ENCODE measurements at places on chromosomes 5 and 9. TPM values are rescaled to one million over a fixed set of nuclear protein-coding genes. Genes with fewer than 3 reads are reported as not detected.

DNA sequence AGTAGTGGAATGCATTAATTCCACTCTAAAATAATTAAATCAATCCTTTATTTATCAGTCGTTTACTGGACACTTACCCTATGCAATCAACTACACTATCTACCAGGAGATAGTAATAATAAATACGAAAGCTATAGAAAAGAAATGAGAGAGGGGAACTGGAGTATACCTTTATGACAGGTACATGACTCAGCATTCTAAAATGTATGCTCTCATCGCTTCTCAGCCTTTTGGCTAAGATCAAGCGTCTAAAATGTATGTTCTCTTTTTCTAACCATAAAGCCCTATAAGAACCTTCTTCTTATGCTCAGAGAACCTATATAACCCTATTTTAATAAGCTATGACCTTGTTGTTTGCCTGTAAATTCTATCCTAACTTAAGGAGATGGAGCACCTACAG, 753.9 kb upstream of the DMAC1 start:
- no peak for DNase-seq

Gene FAM170A
- total RNA-seq, result not detected

Gene IFNB1
- total RNA-seq, result not detected

DNA sequence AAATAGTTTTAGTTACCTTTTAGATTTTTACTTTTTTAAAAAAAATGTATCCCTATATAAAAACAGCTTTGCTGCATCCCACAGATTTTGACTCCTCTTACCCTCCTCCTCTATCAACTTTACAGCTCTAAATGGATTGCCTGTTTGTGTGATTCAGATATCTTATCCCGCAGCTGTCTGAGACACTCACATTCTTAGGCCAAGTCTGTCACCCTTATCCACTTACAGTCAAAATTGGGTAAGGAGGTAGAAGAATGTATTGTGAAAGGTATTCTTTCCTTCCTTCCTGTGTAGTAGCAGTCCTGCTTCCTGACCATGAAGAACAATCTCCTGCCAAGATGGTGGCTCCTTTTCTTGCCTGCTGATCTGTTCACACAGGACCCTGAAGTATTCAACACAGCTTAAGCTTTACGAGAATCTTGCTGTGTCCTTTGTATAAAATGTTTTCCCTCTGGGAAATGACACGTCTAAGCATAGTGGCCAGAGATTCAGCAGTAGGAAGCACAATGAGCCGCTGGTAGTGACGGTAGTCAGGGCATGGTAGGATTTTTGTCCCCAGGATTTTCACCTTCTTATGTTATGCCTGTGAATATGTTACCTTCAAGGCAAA, 67.7 kb upstream of the ST8SIA4 start:
- no peak for DNase-seq

GRCh38 chr9:76810377-76810957, 46.2 kb downstream of the PCA3 start:
- no peak for DNase-seq

Data from right cardiac atrium (tissue), 5 donors.